Stimulated activated CD4-positive, alpha-beta T cell treated with anti-CD3 and anti-CD28 coated beads, TNF-alpha, amount 100 ng/mL, for 1 hour (primary cell): ENCODE measurements at places on chromosomes 12 and 14.

DNA sequence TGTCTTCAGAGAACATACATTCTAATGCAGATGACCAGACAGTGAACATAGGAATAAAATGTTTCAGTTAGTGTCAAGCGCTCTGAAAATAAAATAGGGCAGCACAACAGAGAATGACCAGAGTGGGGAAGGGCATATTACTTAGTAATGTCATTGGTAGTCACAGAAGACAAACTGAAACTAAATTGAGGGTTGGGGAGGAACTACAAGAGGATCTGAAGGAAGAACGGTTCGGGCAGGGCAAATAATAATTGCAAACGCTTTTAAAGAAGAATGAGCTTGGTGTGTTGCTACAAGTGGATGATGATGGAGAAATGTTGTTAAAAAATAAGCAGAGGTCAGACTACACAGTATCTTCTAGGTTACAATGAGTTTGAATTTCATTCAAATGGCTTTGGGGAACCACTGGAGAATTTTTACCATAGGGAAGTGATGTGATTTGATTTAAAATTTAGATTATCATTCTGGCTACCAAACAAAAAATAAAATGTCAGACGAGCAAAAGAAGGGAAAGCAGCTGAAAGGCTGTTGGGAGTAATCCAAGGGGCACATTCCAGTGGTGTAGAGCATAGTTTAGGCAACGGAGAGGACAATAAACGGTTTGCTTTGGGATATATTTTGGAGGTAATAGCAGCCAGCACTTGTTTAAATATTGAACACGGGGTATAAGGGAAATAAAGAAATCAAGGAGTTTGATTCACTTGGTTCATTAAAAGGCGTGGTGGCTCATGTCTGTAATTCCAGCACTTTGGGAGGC, 56.3 kb upstream of the SLC6A13 start:
- no peak for DNase-seq

- no peak for DNase-seq
Observed at GRCh38 chr12:130335517-130336392, 1.9 kb upstream of the PIWIL1 start.

- no peak for DNase-seq
Observed at GRCh38 chr12:2229661-2230539, 177.1 kb downstream of the CACNA1C start.

GRCh38 chr12:128286970-128287369, 20.0 kb downstream of the TMEM132C start:
- DNase-seq, result no peak

- no peak for DNase-seq
Observed at GRCh38 chr14:86221000-86221399, 691.1 kb downstream of the FLRT2 start.

DNA sequence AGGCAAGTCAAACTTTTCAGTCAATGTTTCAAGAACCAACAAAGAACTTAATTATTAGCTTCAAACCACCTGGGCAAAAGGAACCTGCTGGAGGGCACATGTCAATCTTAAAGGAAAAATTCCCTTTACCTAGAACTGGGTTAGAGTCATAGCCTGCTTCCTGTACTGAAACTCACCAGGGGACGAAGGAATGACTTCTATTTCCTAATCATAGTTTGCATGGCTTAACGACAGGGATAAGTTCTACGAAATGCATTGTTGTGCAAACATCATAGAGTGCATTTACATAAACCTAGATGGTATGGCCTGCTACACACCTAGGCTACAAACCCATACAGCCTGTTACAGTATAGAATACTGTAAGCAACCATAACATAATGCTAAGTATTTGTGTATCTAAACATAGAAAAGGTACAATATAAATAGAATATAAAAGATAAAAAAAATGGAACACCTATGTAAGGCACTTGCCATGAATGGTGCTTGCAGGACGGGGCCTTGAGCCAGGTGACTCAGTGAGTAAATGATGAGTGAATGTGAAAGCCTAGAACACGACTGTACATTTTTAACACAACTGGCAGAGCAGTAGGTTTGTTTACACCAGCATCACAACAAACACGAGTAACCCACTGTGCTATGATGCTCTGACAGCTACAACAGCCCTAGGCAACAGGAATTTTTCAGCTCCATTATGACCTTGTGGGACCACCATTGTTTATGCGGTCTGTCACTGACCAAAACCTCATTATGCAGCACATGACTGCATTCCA, 234.9 kb upstream of the CAND1 start:
- no peak for DNase-seq

DNA sequence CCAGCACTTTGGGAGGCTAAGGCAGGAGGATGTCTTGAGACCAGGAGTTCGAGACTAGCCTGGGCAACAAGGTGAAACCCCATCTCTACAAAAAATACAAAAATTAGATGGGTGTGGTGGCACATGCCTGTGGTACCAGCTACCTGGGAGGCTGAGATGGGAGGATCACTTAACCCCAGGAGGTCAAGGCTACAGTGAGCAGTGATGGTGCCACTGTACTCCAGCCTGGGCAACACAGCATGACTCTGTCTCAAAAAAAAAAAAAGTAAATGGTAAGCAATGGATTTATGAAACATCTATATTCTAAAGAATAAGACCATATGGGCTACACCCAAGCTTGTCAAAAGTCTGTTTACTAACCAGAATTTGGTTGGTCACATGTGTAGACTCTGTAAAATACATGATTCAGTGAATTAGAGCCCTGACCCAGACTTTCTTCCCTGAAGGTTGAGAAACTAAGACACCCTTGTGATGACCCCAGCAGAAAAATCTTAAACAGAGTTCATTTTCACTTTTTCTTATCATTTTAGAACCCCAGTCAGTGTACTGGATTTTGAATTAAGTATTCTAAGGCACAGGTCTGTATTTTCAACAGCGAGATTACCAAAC, 12.1 kb downstream of the FGD6 start:
- DNase-seq, result no peak

DNA sequence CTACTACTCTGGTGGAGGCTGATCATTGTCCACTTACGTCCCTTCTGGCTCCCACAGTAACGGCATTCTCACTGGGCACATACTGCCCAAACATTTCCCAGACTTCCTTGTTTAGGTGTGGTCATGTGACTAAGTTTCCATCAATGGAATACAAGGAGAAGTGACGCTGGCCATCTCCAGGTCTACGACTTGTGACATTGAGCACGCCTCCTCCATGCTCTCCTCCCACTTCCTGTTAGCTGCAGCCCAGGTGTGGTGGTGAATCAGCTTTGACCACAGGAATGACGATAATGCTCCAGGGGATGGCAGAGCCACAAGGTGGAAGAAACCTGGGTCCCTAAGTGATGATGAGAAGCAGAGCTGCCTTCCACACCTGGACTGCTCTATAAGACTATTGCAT, 6.0 kb upstream of the SLC24A4 start:
- DNase-seq, result no peak

DNA sequence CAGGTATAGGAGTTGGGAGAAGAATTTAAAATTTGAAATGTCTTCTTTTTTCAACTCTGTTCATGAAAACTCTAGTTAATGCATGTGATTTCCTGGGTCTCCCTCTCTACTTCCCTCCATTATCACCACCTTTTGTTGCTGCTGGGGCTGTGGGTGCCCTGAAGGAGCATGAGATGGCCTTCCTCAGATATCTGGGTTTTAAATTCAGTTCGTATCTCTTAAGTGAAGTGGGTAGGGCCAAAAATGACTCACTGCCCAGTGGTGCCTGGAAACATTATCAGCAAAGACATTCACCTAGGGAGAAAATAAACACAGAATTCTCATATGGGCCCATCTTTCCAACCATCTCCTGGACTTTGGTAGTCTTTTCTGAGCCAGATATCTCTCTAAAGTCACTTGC, 234.9 kb upstream of the PLEKHG7 start:
- DNase-seq, result no peak

GRCh38 chr14:102951799-102952198, 29.3 kb downstream of the AMN start:
- DNase-seq, result no peak

DNA sequence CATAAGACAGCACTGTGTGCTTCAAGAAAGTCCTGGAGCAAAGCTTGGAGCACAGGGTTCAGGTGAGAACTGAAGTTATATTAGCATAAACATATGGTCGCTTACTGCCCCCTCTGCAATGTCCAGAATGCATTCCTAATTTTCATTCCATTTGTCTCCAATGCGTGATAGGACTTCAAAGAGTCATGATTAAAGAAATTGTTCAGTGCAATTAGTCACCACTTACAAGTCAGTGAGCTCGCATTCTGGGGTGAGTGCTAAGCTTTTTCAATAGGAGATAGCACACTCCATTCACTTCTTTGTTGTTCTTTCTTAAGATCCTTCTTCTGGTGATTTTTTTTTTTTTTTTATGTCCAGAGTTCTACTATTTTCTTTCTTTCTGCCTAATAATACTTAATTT, 398.4 kb downstream of the SYT1 start:
- no peak for DNase-seq

DNA sequence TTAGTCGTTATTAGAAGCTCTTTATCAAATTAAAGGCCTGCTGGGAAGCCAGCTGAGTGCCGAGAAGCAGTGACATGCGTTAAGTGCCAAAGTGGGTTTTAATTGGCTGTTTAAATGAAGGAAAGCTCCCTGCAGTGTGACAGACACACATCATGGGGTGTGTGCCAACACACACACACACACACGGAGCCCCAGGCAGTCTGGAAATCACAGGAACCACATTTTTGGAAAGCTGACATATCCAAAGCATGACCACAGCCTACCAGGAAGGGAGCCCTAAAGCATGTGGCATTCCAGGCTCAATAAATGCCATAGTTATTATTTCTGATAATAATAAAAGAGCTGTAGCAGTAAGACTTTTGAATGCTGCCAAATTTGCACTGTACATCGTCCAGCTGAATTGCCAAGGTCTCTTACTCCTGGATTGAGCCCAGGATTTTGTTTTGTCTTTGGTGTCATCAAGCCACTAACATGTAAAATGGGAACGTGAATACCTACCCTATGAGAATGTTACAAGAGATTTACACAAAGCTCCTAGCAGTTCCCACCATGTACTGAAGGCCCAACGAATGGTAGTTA, 135.1 kb downstream of the TMEM30B start:
- no peak for DNase-seq

DNA sequence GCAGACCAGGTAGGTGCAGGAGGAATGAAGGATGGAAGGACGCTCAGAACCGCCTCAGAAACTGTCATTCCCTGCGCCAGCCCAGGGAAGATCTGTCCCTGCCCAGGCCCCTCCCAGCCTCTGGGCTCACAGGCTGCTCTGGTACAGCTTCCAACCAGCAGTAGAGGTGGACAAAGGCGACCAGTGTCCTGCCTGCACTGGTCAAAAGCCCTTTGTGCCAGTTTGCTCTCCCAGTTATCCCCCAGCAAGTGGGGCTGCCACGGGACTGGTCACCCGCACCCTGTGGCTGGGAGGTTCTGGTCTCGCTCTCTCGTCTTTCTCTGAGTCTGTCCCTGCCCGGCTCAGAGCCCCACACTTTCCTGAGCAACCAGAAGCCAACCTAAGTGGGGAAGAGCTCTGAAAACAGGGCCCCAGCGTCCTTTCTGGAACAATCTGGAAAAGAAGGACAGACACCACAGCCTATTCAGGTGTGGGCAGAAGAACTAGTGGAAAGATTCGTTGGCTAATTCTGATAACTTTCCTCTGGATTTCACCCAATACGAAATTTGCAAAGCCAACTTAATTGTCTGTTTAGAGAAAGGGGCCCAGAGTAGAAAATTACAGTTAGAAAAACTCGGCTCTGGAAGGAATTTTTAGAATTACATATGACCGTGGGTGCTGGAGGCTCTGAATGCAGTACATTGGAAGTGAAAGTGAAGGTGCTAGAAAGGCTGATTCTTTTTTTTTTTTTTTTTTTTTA, 21.7 kb downstream of the SNRNP35 start:
- DNase-seq, result no peak

GRCh38 chr12:121299662-121300061, 3.2 kb upstream of the CAMKK2 start:
- no peak for DNase-seq

- no peak for DNase-seq
Observed at GRCh38 chr12:114371250-114371649, 34.7 kb downstream of the TBX5 start.

- no peak for DNase-seq
Observed at GRCh38 chr12:4031703-4032291, 158.6 kb upstream of the PARP11 start.

GRCh38 chr12:106044773-106045172, 94.0 kb downstream of the NUAK1 start:
- no peak for DNase-seq

DNA sequence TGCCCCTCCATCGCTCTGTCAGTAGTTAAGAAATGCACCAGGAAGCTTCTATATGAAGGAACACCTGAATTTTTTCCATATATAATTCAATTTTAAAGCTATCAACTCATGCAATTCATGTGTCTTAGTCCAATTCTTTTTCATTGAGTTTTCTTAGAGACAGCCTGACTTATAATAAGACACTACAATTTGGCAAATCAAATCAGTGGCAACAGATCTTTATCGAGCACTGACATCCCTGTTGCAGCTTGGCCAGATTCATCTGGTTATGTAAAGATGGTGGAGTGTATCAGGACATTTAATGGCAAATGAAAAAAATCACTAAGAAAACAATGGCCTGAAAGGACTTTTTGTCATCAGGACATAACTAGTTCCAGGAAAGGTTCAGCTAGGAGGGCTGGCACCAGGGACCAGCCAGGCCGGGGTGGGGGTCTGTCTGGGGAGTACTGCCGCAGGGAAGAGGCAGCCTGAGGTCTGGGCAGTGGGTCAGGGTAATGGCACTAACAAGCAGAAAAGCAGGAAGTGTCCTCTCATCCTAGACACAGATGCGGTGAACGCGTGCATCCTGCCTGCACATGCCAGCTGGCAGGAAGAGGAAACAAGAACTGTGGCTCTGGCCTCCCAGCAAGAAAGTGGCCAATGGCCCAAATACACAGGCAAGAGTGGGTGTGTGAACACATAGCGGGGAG, 100.5 kb upstream of the LMNTD1 start:
- no peak for DNase-seq

- no peak for DNase-seq
Observed at GRCh38 chr12:47982311-47982710, 18.9 kb downstream of the TMEM106C start.

DNA sequence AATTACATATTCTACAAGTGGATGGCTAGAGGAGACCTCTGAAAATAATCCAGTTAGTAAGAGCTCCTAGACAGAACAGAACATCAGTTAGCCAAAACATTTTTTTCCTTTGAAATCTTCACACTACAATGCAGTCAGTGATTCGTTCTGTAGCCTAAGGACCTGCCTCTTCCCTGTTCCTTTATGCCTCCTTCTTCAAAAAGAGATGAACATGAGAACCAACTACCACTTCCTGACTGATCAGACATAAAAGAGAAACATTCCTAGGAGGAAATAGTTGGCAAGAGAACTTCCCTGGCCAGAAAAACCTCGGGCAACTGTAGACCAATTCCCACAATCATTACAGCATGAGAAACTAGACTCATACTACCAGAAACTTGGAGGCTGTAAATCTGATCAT, 29.4 kb downstream of the ITPR2 start:
- DNase-seq, result no peak

- no peak for DNase-seq
Observed at GRCh38 chr14:103408491-103409155, 23.4 kb downstream of the MARK3 start.

DNA sequence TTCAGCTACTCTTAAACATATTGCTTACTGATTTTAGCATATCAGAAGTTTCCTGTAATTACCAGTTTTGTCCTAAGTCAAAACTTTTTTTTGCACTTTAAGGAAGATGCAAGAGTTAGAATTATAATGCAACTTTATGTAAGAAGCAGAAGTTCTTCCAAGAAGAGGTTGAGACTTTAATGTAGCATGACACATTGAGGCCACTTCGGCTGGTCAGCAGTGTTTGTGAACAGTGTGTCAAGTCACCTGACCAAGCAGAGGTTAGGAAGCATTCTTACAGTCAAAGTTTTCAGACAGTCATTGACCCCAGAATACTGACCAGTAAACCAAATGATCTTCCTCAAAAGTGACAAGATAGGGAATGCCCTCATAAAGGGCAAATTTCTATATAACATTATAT, 15.2 kb downstream of the FGFR1OP2 start:
- DNase-seq, result no peak
